ENCODE measurements at places on chromosomes 6 and 20.

- no peak for DNase-seq
Measured at GRCh38 chr20:8862092-8862491, 206.8 kb upstream of the PLCB4 start.

DNA sequence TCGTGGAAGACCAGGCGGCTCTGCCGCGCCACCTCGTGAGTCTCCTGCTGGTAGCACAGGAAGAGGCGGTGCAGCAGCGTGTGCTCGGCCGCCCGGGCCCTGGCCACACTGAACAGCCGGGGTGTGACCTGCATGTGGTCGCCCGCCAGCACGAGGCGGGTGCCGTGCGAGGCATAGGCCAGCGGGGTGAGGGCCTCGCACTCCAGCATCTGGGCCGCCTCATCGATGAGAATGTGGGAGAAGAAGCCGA is 7.0 kb downstream of the HELZ2 start:
- no peak for DNase-seq

DNA sequence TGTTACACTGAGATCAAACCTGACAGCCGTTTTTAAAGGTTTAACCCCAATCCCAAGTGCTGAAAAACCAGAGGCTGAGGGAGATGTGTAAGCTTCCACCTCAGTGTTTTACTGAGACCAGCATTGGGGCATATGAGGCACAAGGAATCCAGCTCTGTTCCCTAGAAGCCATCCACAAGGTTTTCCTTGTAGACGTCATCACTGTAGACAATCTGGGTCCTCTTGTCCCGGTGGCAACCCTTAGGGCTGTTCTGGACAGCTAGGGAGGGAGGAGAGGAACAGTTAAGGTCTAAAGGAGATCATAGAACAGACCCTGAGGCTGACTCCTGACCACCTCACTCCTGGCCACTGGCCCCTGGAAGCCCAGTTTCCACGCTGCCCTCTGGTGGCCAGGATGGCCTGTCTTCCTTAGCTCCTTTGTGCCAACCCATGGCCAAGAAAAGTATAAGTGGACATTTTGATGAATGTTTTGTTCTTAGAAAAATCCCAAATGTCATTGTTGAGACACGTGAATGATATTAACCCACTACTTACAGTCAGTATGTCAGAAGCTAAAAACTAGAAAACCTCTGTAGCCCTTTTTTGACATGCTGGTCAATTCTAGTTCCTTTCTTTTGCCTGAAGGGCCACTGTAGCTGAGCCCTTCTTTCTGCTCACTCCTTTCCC is 6.4 kb downstream of the CFB start:
- DNase-seq, result peak; percentile 20

- no peak for DNase-seq
Measured at GRCh38 chr6:65566117-65566516, 140.9 kb downstream of the EYS start.

DNA sequence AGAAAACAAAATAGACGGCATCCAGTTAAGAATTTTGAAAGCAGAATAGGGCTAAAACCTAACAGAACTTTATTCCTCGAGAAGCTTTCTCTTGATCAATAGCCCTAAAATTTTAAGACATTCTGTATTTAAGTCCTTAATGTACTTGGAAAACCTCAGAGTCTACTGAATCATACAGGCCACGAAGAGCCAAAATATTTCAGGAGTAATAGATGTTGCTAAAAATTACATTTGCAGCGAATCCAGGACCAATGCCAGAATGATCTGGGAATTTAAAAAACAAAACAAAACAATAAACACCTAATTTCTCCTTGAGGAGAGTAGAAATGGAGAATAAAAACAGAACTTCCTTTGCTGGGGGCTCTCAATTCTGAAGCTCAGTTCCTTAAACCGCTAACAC is 23.3 kb downstream of the ATXN1 start:
- no peak for DNase-seq

DNA sequence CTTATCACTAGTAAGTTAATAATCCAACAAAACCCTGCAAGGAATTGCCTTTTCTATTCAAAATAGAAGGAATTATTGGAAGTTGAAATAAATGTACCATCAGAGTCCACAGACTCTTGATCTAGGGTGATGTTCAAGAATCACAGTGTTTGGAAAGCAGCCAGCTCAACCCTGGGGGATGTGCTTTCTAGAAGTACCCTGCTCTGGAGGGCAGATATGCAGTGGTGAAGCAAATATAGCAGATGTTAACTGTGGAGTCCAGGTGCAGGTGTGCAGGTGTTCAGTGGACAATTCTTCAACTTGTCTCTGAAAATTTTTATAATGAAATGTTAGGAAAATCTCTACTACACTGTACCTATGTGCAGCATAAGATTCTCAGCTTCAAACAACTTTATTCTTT is 9.1 kb upstream of the INSM1 start:
- DNase-seq, result no peak

- DNase-seq, result no peak
Measured at GRCh38 chr6:147063469-147064031, 140.7 kb upstream of the STXBP5 start.

DNA sequence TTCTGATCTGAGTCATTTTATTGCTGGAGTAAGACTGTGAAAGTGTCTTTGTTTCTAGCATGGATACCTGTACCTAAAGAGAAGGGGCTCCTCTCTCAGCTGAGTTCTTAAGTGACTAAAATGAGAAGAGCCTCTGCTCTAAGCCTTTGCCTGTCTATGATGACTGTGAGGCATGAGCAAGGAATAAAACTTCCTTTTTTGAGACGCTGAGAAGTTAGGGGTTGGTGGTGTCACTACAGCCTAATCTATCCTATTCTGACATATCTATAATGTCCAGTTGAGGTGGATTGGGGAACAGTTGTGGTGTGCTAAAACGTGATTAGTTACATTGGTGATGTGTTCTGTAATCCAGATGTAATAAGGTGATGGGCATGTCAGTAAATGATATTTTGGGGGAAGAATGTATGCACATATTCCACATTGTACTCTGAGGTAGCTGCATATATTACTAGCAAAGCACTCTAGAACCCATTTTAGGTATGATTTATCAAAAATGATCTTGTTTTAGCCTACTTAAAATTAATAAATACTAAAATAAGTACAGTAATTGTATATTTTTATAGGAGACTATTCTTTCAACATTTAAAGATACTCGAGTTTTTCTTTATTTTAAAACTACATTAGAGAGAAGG is 18.1 kb downstream of the ADGRB3 start:
- no peak for DNase-seq

DNA sequence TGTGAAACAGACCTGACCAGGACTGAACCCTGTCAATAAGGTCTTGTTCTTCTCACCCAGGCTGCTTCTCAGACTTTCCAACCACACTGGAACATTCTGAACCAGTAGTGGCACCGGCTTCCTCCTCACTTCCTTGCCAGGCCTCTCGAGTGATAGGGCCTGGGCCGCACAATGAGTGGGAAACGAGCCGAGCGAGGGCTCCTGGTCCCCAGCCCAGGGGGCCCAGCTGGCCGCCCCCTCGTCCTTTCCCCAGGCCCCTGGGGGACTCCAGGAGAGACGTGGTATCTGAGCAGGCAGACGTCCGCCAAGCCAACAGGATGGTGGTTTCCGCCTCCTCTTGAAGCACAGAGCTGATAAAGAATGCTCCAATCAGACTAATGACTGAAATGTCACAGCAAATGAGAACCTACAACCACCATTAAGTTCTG is 117.9 kb downstream of the GMDS start:
- no peak for DNase-seq

GRCh38 chr6:92292067-92292466 is 1127.3 kb downstream of the EPHA7 start:
- DNase-seq, result no peak

- no peak for DNase-seq
Measured at GRCh38 chr6:129643176-129643575, 66.8 kb downstream of the ARHGAP18 start.

DNA sequence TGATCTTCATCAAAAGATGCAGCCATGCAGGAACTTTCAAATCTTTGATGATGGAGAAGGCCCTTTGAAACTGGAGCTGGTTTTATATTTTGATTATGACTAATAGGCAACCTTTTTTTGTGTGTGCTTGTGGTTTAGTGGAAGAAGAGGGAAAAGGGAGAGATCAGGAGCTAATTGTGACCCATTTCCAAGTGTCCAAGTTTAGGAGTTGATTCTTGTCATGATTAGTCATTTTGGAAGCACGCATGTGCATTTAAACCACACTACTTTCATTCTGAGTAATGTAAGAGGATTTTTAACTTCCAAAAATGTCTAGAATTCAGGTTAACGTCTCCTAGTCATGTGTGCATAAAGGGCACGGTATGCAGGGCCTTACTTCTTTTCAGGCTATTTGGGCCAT is 3.5 kb downstream of the FOXO3 start:
- DNase-seq, result no peak

DNA sequence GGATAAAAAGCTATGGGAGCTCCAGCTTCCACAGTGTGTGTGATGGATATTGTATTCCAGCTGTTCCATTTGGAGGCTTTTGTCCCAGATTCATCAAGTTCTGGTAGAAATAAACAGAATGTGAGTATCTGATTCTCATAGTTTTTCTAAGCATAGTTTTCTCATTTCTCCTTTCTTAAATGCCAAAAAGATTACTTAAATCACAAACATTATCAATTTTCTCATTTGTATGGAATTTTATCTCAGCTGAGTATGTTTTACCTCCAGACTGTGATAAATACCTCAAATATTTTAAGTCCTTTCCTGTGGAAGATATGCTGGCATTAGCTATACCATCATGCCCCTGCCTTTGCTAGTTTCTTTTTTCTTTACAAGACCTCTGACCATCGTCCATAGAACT is 767.3 kb downstream of the TFAP2A start:
- DNase-seq, result no peak

DNA sequence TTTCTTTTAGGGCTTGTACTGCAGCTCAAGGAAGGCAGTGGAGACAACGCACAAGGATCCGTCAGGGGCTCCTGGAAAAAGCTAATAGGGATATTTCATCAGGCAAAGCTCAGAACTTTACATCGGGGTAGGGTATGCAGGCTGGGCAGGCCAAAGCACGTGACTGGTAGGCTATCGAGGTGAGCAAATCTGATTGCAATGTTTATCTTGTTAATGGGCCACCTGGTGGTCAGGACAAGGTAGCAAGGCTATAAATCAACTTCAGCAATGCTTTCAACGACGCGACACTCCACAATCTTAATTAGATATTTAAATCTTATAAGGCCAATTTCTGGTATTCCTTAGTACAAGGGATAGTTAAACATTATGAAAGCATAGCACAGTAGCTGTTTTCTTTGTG is 1302.8 kb upstream of the EYS start:
- DNase-seq, result no peak

DNA sequence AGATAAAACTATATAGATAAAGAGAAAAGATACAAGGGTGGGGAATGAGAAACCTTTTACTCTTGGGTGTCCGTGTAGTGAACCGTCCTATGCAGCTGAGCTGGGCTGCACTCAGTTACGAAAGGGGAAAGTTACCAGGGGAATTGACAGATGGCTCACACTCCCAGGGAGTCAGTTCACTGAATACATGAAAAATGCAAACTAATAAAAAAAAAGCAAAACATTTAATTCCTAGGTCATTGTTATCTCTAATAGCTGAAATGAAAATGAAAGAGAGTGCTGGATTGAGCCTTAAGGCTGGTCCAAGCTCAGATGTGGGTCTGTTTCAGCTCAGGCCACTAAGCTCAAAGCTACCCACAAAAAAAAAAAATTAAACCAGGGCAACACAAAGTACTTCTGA is 138.0 kb downstream of the THBS2 start:
- DNase-seq, result no peak

DNA sequence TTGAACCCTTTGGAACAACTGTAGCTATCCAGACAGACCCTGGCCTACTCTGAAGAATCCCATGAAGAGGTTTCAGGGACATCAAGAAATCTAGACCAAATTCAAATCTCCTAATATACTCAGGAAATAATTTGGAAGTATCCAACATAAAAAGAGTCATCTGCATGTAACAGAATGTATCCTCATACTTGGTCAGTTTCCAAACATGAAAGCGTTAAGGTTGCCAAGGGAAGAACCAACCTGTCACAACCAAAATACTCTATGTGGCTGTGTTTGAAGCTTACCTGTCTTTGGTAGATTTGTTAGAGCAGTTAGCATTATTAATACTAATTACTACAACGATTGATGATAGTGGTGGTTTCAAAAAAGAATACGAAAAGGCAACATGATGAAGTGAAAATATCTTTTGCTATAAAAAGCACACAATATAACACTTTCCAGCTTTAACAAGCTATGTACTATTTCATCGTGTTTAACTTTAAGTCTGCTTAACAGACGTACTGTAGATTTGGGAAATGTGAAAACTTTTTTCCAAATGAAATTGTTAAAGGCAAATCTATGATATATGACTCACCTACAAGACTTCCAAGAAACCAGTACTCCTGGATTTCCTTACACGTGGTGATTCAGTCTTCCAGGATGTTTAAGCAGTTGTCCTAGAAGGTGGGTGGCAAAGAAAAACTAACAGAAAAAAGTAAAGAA is 46.6 kb upstream of the ENPP1 start:
- DNase-seq, result no peak

GRCh38 chr6:73566954-73567591 is 46.2 kb upstream of the EEF1A1 start:
- no peak for DNase-seq

DNA sequence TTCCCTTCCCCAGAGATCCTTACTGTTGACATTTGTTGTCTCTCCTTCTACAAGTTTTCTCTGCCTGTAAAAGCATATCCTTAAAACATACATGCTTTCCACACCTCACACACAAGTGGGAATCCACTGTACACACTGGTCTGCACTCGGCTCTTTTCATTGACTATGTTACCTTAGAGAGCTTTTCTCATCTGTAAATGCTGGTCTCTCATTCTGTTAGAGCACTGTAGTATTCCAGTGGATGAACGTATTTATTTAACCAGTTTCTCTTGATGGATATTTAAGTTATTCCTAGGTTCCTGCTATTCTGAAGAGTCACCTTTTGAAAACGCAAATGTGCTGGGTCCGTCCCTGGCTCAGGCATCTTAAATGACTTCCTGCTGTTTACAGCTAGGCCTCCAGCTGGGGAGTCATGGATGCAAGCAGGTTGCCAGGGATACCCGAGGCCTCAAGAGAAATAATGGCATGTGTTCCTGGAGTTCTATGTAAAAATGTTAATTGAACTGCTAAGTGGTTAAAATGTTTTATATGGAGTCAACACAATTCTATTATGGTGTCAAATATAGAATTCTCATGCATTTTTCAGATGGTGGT is 61.1 kb upstream of the TGM3 start:
- DNase-seq, result no peak

GRCh38 chr6:16236009-16236501 is 2.3 kb upstream of the GMPR start:
- no peak for DNase-seq

GRCh38 chr6:110589865-110590513 is 113.6 kb upstream of the SLC22A16 start:
- DNase-seq, result no peak

DNA sequence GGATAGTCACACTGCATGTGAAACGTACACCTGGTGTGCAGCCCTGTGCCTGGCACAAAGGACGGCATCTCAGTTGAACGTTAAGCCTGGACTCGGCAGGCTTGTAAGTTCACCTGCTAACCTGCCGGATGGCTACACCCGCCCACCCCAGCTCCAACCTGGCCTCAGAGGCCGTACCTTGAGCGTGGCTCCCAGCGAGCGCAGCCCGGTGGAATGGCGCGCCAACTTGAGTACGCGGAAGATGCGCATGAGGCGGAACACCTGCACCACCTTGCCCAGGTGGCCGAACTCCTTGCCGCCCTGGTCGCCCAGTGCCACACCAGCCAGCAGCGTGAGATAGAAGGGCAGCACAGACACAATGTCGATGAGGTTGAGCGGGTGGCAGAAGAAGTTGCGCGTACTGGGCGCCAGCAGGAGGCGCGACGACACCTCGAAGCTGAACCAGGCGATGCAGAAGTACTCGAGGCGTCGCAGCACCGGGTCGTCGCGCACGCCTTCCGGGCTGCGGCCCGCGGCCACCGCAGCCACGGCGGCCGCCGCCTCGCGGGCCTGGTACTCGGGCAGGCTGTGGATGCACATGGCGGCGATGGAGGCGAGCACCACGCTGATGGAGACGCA is 3.3 kb downstream of the KCNS1 start:
- DNase-seq, result no peak
